ENCODE measurements at places on chromosomes 6 and 20.

DNA sequence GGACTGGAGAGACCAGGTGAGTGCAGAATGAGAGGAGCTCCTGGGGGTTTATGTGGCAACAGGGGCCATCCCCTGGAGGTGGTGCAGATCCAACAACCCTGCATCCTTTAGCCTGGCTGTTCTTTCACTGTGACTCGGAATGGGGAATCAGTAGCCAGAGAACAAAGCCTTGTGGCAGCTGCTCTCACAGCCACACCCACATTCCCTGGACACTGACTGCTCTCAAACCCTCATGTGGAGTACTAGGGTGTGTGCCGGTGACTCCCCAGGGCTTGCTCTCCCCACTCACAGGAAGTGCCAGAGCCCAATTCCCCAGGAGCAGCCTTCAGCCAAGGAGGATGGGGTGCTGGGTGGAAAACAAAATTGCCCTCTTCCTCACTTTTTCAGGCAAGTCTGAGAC lies 30.2 kb upstream of the GGTLC1 start:
- no peak for DNase-seq

DNA sequence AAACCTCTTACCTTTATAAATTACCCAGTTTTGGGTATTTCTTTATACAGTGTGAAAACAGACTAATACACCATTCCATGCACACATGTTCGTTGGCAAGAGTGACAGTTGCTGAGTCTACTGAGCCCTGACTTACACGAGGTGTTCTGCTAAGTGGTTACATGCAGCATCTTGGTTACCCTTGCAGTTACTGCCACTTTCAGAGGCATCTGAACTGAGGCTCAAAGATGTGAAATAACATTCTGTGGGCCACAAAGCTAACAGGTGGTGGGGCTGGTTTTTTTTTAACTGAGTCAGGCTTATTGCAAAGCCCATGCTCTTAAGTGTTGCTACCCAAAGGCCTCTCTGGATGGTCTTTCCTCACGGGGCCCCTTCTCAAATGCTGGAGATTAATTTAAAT lies 54.4 kb upstream of the GTSF1L start:
- no peak for DNase-seq

DNA sequence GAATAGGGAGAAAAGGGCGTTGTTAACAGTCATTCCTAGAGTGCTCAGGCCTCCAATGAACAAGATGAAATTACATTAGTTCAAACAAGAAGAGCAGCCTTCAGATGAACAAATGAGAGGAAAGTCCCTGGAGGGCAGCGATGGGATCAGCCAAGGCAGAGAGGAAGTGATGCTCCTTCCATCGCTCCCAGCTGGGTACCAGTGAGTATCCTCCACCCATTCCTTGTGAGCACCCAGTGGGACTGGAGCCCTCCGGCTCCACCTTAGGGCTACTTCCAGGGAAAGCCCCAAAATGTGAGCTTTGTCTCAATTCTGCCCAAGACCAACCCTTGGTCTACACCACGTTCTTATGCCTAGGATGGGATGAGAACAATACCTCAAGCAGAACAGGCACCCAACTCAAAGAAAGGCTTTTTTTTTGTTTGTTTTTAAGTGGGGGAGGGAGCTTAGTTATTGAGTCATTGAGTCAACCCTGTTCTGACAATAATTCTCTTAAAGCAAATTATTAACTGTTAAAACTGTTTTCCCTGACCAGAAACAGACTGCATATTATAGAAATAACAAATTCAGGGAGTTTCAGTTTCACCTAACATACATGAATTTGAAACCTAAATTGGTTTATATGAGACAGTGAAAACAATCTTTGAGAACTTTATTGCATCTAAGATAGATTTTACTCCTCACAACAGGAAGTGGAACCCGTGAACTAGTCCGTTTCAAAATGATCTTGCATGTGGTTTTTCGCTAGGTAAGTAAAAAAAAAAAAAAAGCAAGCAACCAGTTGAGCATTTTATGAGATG lies 106.9 kb downstream of the IPCEF1 start:
- DNase-seq: no peak

DNA sequence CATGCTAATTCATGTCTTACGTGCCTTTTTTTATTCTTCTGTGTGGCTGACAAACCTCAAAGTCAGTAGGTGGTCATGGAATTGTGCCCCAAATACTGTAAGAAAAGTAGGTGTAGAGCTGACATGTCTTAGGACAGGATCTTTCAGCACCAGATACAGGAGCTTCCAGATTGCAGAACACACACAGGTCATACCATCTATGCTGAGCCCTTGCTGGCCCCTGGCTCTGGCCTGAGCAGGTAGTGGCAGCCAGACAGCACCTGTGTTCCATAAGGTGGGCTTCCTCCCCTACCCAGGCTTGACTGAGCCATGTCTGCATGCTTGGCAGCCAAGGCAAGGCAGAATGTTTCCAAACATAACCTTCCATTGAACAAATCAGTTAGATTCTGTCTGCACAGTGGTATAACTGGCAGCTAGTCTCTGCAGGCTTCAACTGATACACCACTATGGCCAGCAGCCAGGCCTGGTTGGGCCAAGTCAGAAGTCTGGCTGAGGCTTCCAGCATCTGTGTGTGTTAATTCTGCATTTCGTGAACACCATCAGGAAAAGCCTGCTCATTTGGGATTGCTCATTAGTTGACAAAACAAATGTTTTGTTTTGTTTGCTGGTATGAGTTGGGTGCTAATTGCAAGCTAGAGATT lies 366.5 kb downstream of the FOXA2 start:
- DNase-seq: no peak

GRCh38 chr20:5327356-5327755 lies 10.6 kb upstream of the PROKR2 start:
- DNase-seq: no peak

DNA sequence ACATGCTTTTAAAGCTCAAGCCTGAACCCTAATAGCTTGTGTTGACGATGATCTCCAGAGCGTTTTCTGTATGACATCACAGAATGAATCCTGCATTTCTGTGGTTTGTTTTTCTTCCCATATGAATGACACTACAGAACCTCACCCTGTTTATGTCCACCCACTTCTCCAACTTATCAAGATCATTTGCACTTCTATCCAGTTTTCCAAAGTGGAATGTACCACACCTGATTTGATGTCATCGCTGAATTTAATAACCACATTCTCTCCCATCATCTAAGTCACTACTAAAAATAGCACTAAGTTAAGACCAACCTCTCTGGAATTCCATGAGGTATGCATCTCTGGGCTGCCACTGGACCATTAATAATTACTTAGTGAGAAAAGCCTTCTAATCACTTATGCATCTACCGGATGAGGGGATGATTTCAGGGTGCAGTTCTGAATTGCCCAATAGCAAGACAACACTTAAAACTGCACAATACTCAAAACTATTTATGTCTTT lies 33.3 kb upstream of the CITED2 start:
- no peak for DNase-seq

DNA sequence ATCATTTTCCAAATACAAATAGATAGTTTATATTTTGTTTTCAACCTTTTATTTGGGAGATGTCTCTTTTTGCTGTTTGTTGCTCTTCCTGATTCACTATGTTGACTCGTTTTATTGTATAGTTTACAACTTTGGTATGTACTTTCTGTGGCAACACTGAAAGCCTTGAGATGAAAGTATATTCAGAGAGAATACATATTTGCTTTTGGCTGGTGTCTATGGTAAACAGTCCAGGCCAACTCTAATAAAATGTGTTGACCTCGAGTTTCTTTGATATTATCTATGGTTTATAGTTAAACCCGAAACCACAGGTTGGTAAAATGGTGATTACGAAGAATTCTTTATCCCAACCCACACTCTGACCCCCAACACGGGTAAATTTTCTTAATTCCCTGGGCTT lies 919.6 kb upstream of the MAP3K7 start:
- DNase-seq: no peak

GRCh38 chr6:36432151-36432671 lies 10.4 kb downstream of the PXT1 start:
- DNase-seq: no peak

DNA sequence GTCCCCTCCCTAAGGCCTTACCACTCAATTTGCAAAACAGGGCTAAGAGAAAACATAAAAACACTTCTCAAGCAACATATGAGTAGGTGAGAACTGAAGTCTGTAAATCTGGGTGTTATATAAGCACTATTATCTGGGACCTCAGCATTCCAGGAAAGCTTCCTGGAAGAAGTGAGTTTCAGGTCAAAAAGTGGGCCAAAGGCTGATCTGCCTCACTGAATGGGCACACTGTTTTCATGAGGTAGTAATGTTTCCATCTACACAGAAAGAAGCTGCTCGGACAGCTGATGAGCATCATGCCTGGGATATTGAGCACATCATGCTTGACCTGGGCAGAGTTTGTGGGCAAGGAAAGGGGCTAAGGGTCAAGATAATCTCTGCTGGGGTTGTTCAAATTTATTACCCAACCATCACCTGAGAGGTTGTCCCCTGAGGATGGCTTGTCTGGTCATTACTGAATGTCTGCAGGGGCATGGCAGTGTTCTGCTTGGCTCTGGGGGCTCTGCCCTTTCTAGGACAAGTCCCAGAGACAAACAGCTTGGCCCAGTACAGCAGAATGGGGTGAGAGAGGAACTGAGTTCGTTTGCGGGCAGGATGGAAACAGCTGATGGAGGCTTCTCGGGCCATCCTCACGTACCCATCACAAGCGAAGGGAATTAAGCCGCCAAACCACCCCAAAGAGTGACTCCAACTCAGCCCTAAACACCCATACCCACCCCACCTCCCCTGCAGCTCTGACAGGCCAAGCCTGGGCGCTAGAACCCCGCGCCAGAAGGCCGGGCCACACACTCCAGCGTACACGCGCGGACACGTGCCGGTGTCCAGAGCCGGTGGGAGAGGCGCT lies 1.2 kb upstream of the SYNJ2 start:
- DNase-seq: no peak

- no peak for DNase-seq
Measured at GRCh38 chr6:16729183-16729691, 32.0 kb downstream of the ATXN1 start.

- DNase-seq: no peak
Measured at GRCh38 chr6:154458565-154459470, 51.7 kb downstream of the CNKSR3 start.

- DNase-seq: no peak
Measured at GRCh38 chr6:6880745-6881437, 226.9 kb upstream of the RREB1 start.

DNA sequence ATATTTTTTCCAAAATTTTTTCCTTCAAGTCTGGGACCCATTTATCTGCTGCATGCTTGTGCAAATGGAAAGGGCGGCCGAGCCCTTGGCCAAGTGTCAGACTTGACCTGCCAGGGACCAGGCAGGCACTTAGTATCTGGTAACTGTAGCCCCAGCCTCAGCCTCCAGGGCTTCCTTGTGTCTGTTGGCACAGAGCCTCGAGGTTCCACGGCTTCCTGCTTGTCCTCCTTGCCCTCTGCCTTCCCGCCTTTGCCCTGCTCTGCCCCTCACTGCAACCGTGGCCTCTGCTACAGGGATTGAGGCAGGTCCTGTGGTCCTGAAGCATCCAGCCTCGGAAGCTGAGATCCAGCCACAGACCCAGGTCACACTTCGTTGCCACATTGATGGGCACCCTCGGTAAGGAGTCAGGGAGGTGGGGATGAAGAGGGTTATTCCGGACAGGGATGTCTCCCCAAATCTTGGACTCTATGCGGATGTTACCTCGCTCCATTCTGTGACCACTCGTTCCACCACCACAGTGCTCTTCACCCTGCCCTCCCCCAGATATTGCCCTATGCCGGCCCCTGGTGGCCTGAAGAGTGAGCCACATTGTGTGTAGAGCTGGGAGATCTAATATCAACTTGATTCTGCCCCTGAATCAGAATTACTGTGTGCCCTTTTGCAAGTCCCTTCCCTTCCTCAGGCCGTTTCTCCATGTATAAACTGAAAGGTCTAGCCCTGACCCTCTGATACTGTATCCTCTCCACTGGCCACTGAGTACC lies 41.5 kb upstream of the SRF start:
- no peak for DNase-seq

GRCh38 chr6:78966542-78966941 lies 99.2 kb downstream of the IRAK1BP1 start:
- DNase-seq: no peak

All from stimulated activated CD4-positive, alpha-beta T cell treated with anti-CD3 and anti-CD28 coated beads, Interleukin-12 subunit alpha, Interleukin-12 subunit beta, amount 100 ng/mL, for 24 hours (primary cell).